Posterior vena cava (tissue), 2 donors: ENCODE measurements at places on chromosomes 5 and 9. TPM values are rescaled to one million over a fixed set of nuclear protein-coding genes. Genes with fewer than 3 reads are reported as not detected.

Gene ADAMTS19
- not detected for total RNA-seq

Gene HTR4
- 0.33 TPM for total RNA-seq

Gene PLAC8L1
- total RNA-seq, result not detected

Gene CLIC3
- 1.9 TPM for total RNA-seq

- no peak for DNase-seq
Observed at GRCh38 chr9:115262477-115262876, 144.5 kb upstream of the TNC start.

DNA sequence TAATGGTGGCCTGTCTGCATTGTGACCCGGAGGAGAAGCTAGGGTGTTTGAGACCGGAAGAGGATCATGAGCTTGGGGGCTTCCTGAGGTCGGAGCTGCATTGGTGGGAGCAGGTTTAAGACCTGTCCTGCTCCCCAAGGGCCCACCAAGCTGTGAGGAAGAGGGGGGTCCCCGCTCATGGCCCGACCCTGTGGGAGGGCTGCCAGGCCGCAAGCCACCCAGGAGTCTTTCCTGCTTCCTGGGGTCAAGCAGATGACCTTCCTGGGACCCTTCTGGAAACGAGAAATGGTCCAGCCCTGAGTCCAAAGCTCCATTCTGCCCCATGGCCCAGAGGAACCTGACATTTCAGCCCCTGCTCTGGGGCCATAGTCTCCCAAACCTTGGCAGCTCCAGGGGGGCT, 61.5 kb upstream of the RNU6ATAC start:
- DNase-seq, result peak; percentile 65

GRCh38 chr9:89978185-89978584, 373.4 kb downstream of the GADD45G start:
- no peak for DNase-seq

DNA sequence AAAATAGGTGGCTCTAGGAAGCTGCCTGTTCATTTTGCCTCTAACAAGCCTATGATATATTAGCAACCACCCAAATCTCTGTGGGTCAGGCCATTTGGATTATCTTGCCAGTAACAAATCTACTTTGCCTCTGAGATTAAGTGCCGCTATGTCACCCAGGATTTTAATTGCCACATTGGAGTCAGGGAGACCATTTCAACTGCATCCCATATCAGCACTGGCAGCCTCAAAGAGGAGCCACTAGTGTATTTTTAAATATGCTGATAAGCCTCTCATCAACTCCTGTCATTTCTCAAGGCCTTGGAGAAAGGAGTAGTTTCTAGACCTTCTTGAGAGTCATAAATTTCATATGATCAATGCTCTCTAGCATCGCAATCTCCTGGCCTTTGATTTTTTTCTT, 12.1 kb upstream of the ADAMTS19 start:
- DNase-seq, result no peak

- peak; percentile 90 for DNase-seq
Observed at GRCh38 chr5:124746916-124747790, 714 bp upstream of the ZNF608 start.

- no peak for DNase-seq
Observed at GRCh38 chr9:38368731-38369130, 23.8 kb upstream of the ALDH1B1 start.

DNA sequence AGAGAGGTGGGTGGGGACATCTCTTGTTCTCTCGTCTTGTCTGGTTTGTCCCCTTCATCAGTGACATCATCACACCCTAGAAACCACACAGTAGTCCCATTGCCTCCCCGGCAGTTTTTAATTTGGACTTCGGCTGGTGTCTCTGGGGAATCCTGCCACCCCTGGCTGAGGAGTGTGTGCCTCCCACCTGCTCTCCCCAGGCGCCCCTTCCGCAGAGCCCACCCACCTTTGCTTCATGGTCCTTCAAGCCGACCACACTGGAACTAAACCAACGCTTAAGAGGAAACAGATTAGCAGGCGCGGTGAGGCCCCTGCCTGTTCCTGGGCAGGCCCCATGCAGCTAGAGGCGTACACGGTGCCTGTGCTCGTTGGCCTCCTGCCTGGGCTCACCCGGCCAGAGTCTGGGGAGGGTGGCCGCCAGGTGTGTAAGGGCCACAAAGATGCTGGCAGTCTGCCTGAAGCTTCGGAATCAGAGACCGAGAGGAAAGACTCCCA, 107.6 kb upstream of the SPRY4 start:
- DNase-seq, result no peak
